ENCODE measurements at places on chromosomes 13 and 19.

DNA sequence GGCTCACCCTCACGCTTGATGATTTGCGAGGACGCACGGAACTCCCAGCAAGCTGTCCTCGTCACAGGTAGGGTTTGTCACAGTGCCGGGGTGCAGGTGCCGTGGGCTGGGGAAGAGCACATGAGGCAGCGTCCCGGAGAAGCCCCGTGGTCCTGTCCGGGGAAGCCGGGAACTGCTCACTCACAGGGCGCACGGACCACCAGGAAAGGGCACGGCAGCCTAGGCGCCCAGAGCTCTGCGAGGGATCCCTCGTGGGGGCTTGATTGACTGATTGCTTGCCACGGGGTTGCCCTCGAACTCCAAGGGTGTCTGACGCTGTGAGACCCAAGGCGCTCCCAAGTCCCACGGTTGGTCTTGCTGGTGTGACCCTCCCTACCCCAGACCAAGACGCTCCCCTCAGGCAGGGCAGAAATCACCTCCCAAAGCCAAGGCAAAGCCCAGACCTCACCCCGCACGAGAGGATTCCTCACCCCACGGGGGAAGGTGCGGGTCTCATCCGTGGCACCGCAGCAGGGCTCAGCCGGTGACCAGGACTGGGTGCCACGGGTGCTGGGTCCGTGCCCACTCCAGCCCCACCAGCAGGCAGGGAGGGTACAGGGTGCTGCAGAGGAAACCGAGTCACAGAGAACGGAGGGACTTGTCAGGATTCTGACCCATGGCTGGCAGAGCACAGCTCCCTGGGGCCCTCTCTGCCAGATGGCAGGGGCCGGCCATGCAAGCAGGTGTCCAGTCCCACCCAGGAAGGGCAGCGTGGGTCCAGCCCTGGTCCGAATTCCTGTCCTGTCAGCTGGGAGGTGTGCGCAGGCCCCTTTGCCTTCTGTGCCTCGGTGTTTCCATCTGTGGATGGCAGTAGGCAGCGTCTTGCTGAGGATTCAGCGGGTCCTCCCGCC lies 7.7 kb downstream of the C2CD4C start:
- H3K27ac ChIP-seq: no peak overlapping the region
- DNase-seq: no peak
- no peaks in the 10 kb centered on the region for H3K36me3 ChIP-seq

- peaks cover 23% of the 10 kb centered on the region for H3K27me3 ChIP-seq
- no peak overlapping the region for H3K4me3 ChIP-seq
- peaks cover 12% of the 10 kb centered on the region for H3K4me1 ChIP-seq
- H3K27ac ChIP-seq: no peak overlapping the region
- no peak for DNase-seq
- no peaks in the 10 kb centered on the region for H3K36me3 ChIP-seq
Measured at GRCh38 chr19:13089139-13089856, 13.4 kb downstream of the LYL1 start.

DNA sequence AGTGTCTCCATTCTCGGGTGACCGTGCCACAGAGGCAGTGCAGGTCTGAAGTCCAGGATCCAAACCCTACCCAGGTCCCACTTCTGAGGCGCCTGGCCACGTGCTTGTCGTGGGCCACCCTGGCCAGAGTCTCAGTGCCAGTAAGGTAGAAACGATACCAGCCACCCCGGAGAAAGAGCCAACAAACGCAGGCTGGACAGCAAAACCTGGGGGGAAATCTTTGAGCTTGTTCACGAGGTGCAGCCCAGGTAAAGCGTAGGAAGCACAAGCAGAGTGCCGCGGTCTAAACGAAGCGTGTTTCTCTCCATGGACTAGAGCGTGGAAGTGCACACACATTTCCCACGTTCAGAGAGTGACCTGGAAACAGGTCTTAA lies 95.6 kb downstream of the ATP11A start:
- H3K4me3 ChIP-seq: no peak overlapping the region
- no peaks in the 10 kb centered on the region for H3K4me1 ChIP-seq
- no peaks in the 10 kb centered on the region for H3K27me3 ChIP-seq
- no peak for DNase-seq

DNA sequence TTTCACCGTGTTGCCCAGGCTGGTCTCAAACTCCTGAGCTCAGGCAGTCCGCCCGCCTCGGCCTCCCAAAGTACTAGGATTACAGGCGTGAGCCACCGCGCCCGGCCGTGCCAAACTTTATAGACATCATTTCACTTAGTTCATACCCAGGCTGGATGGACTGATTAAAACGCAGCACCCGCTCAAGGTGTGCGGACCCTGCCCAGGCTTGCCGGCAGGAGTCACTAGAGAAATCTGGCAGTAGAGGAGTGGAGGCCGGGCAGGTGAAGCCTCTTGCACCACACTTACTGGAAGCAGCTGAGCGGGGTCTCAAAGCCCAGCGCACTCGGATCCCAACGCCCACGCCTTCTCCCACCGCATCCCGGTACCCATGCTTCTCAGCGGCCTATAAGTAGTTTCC lies 11.4 kb downstream of the PTGIR start:
- no peaks in the 10 kb centered on the region for H3K4me1 ChIP-seq
- peaks cover 14% of the 10 kb centered on the region for H3K36me3 ChIP-seq
- no peaks in the 10 kb centered on the region for H3K27me3 ChIP-seq
- no peak overlapping the region for H3K27ac ChIP-seq
- no peak overlapping the region for H3K4me3 ChIP-seq

DNA sequence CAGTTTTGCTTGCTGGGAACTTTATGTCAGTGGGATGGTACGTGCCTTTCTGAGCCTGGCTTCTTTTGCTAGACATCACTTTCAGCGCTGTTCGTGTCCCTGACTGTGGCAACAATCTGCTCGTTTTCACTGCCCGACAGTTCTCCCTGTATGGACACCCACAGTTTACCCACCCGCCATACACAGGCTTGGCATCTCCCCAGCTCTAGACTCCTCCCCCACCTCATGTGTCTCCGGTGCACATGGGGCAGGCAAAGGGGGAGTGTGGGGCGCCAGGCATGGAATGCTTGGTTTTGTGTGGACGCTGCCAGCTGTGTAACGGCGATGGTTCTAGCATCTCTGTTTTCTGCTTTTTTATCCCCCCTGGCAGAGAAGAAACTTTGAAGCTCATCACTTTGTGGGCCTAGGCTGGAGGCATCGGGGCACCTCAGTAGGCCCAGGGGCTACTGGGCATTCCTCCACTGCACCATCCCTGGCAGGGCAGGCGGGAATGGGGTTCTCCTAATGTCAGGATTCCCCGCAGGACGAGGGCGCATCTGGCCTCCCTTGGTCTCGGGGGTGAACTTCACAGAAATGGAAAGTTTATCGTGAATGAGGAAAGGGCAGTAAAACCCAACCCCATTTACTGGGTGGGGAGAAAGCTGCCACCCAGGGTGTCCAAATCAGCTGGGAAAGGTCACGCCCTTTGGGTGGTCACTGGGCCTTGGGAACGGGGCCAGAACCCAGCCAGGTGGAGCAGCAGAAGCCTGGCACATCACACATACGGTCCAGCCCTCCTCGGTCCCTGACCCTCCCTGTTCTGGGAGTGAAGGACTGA lies 60.8 kb downstream of the CEBPG start:
- DNase-seq: no peak
- no peaks in the 10 kb centered on the region for H3K4me1 ChIP-seq
- no peak overlapping the region for H3K4me3 ChIP-seq
- H3K27ac ChIP-seq: no peak overlapping the region

DNA sequence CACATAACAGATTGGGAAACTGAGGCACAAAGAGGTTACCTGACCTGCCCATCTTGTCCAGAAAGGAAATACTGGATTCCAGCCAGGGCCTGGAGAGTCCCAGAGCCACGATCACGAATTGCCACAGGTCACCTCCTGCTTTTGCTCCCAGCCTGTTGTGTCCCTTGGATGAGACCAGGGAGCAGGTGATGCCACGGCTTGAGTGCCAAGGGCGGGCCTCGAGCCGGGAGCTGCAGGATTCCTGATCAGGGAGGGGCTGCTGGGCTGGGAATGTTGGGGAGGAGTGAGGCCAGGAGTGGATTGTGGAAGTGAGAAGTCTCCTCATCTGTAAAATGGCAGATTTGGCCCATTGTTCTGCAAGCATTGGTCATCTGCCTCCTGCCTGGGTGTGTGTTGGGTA lies 29.4 kb downstream of the DNM2 start:
- no peak overlapping the region for H3K27ac ChIP-seq
- H3K4me1 ChIP-seq: peaks cover 8% of the 10 kb centered on the region
- no peaks in the 10 kb centered on the region for H3K27me3 ChIP-seq
- H3K36me3 ChIP-seq: no peaks in the 10 kb centered on the region

- H3K27ac ChIP-seq: no peak overlapping the region
- no peaks in the 10 kb centered on the region for H3K36me3 ChIP-seq
- H3K4me3 ChIP-seq: no peak overlapping the region
Measured at GRCh38 chr13:73599232-73600128, 534.7 kb downstream of the KLF12 start.

DNA sequence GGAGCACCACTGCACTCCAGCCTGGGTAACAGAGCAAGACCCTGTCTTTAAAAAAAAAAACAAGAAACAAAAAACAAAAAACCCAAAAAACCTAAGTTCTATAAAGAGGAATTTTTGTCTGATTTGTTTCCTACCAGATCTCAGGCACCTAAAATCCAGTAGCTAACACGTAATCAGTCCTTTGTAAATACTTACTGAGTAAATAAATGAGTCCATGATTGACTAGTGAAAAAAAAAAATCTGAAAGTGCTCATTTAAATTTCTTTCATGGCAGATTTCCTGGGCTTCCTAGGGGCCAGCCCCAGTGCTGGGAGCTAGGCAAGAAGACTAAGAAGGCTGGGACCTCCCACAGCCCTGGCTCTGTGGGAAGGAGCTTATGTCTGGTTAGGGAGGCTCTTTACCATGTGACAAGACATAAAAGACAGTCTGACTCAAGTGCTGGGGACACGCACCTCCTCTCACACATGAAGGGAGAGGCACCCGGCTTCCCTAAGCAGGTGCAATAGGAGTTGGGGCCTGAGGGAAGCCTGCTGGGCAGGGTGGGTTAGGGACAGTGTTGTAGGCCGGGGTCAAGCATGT lies 22.5 kb downstream of the LIG1 start:
- no peak overlapping the region for H3K27ac ChIP-seq
- no peak for DNase-seq
- peaks cover 59% of the 10 kb centered on the region for H3K36me3 ChIP-seq
- no peak overlapping the region for H3K4me3 ChIP-seq
- H3K4me1 ChIP-seq: no peaks in the 10 kb centered on the region
- no peaks in the 10 kb centered on the region for H3K27me3 ChIP-seq

DNA sequence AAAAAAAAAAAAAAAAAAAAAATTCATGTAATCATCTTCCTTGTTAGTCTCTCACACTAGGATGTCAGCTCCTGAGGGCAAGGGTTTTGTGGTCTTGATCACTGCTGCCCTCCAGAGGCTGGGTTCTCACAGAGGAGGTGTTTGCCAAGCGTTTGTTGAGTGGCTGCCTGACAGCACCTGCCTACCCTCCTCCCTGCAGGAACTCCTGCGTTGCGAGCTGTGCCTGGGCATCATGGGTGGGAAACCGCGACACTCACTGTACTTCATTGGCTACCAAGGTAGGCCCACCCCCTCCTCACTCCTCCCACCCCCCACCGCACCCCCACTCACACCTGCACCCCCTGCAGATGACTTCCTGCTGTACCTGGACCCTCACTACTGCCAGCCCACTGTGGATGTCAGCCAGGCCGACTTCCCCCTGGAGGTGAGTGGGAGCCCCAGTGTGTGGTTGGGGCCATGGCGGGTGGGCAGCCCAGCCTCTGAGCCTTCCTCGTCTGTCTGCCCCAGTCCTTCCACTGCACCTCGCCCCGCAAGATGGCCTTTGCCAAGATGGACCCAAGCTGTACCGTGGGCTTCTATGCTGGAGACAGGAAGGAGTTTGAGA lies 8.1 kb downstream of the ATG4D start:
- H3K4me1 ChIP-seq: no peaks in the 10 kb centered on the region
- no peak overlapping the region for H3K27ac ChIP-seq
- H3K36me3 ChIP-seq: peaks cover 12% of the 10 kb centered on the region

DNA sequence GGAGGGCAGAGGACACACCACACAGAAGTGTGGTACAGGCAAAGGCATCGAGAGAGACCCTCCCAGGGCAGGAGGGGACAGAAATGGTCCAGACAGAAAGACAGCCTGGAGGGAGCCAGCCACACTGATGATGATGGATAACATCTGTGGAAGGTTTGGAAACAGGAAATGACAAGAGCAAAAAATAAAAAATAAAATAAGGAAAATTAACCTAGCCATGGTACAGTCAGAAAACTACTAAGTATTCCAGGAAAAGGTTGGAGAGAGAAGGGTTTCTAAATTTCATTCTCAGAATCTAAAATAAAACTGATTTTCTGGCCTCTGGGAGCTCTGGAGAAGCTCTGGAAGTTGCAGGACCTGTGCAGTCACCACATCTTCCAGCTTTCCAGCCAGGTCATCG lies 115.2 kb upstream of the VSTM2B start:
- H3K27ac ChIP-seq: no peak overlapping the region
- no peak for DNase-seq
- H3K4me3 ChIP-seq: no peak overlapping the region
- no peaks in the 10 kb centered on the region for H3K36me3 ChIP-seq
- H3K27me3 ChIP-seq: no peaks in the 10 kb centered on the region

DNA sequence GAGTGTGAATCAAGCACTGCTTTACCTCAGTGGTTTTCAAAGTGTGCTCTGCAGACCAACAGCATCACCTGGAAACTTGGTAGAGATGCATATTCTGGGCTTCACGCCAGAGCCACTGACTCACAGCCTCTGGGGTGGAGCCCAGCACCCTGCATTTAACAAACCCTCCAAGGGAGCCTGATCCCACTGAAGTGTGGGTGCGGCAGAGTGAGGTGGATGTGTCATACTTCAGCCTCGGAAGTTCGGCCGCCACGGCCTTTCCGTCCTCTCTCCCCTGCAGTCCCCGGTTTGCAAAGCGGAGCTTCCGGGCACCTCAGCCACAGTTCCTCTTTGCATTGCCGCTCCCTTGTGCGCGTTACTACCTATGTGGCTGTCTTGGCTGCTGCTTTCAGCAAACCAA lies 33.3 kb upstream of the MICU2 start:
- no peaks in the 10 kb centered on the region for H3K4me1 ChIP-seq
- no peak overlapping the region for H3K27ac ChIP-seq
- H3K4me3 ChIP-seq: no peak overlapping the region
- H3K27me3 ChIP-seq: no peaks in the 10 kb centered on the region

GRCh38 chr19:42092350-42092749 lies 16.4 kb downstream of the ZNF574 start:
- H3K27ac ChIP-seq: no peak overlapping the region
- H3K27me3 ChIP-seq: peaks cover 4% of the 10 kb centered on the region

DNA sequence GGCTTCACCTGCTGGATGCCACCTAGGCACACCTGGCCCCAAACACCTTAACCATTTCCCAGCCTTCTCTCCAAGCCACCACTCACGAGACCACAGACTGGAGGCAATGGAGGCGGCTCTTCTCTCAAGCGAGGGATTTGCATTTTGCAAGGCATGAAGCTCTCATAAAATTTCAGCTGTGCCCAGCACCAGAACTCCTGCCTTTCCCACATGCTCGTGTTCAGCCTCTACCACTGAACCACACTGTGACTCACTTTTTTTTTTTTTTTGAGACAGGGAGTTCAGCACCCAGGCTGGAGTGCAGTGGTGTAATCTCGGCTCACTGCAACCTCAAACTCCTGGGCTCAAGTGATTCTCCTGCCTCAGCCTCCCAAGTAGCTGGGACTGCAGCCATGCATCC lies 10.6 kb downstream of the NANOS3 start:
- H3K36me3 ChIP-seq: no peaks in the 10 kb centered on the region
- H3K4me1 ChIP-seq: 0 out of 2 replicates have a peak, but pooled peaks cover 4% of the 10 kb centered on the region
- H3K27ac ChIP-seq: no peak overlapping the region
- DNase-seq: no peak
- no peak overlapping the region for H3K4me3 ChIP-seq

GRCh38 chr13:83549671-83550070 lies 332.6 kb downstream of the SLITRK1 start:
- H3K4me3 ChIP-seq: no peak overlapping the region
- no peak for DNase-seq
- 0 out of 2 replicates have a peak, but pooled peaks cover 2% of the 10 kb centered on the region for H3K4me1 ChIP-seq
- H3K36me3 ChIP-seq: no peaks in the 10 kb centered on the region
- H3K27me3 ChIP-seq: no peaks in the 10 kb centered on the region

GRCh38 chr13:87680298-87680697 lies 9.1 kb downstream of the SLITRK5 start:
- DNase-seq: no peak
